ENCODE measurements at places on chromosomes 2 and 18.

GRCh38 chr2:212078103-212078502, 460.5 kb downstream of the ERBB4 start:
- no peak for DNase-seq

DNA sequence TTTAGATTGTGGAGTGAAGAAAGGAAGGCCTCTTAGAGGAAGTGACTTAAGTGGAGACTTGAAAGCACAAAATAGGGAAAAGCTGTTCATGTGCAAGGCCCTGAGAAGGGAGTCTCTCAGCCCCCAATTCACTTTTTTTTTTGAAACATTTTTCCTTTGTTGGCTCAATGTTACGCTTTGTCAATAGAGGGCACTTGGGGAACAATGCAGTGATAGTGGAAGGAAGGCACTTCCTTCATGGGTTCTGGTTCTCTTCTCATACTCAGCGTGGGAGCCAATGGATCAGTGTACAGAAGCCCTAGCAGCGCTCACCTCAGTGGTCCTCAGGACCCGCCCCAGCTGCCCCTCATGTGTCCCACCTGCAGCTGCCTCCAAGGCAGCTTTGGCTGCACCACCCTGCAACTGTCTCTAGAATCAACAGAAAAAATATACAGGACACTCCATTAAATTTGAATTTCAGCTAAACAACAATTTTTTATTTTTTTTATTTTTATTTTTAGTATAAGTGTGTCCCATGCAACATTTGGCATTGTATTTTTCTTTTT, 8.6 kb upstream of the C2orf42 start:
- no peak for DNase-seq

DNA sequence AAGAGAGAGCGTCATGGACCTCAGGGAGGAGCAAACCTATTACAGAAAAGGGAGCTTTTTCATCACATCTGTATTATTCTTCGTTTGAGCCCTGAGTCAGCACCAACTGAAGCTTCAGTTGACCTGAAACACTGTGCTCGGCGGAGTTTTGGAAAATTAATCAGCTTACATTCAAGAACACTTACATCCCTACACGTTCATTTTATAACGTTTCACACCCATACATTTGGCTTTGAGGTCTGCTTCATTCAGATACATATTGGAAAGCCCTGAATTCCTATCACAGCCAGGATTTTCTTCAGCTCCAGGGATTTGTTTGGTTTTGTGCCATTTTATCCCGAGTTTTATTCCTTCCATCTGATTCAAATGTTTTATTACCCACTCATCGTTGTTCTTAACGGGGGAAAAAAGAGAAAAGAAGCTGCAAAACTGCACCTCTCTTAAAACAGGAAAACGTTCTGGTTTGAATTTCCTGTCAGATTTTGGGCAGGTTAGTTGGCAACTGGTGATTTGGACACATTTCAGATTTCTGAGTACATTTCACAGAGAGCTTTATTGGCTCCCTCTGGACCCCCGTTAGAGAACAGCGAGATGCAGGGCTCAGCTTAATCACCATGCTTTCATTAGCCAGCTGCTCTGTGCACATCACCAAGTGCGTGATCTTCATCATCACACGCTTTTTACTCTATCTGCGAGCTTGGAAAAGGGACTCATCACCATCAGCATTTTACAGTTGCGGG, 88.8 kb downstream of the CDC42EP3 start:
- no peak for DNase-seq

GRCh38 chr2:228016402-228016801, 145.0 kb downstream of the DAW1 start:
- no peak for DNase-seq

- DNase-seq = no peak
Measured at GRCh38 chr2:146246002-146246735, 1598.7 kb upstream of the ACVR2A start.

GRCh38 chr2:196592911-196593881, 46.3 kb upstream of the CCDC150 start:
- DNase-seq = no peak

- DNase-seq = no peak
Measured at GRCh38 chr2:128578406-128579390, 260.0 kb upstream of the HS6ST1 start.

DNA sequence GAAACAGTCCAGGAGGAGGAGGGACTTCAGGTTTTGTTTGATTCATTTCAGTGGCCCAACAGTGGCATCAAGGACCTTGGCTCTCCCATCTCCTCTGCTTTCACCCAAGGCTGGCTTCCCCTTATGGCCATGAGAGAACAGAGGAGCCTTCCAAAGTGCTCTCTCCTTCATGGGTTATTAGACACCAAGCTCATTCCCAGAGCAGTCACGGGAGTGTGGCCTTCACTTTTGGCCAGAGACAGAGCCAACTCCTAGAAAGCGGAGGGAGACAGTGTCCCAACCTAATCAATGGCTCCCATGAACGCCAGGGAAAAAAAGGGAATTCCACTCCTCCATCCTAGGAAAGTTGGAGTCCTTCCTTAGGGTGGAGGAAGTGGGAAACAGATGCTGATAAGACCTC, 871 bp upstream of the DUSP28 start:
- DNase-seq = no peak

DNA sequence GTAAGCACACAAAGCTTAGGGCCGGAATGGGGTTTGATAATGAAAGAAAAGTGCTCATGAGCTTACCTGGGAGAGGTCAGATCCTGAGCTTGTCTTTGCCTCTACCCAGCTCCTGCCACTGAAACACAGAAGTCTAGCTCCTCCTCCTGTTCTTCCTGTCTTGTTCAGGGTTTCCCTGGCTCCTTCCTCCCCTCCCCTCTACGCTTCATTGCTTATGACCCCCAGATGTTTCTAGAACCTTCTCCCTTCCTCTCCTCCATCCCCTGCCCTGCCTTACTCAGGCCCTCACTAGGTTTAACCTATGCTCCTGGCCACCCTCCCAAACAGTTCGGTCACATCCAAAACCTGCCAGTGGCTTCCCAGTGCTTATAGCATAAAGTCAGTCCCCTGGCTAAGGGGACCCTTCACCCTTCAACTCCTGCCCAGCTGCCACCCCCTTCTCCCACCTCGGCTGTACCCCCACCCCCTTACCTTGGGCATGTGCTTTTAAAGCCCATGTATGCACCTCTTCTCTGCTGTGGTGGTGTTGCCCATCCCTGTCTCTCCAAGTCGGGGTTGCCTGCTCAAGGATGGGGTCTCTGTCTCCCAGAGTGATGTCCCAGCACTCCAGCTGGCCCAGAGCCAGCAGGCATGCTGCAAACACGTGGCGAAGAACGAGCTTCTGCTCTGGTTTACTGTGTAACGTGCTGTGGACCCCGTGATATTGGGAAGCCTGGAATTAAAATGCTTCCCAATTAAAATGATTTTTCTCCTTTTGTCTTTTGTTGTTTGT, 233.6 kb downstream of the TPGS2 start:
- no peak for DNase-seq

DNA sequence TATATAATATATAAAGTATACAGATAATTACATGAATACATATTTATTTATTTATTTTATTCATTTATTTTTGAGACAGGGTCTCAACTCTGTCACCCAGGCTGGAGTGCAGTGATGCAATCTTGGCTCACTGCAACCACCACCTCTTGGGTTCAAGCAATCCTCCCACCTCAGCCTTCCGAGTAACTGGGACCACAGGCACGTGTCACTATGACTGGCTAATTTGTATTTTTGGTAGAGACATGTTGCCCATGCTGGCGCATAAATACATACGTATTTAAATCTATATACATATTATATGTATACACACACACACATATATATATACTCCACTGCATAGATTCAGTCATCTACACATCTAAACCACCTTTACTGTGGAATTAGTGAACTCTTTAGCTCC, 20.6 kb upstream of the NDUFV2 start:
- no peak for DNase-seq

DNA sequence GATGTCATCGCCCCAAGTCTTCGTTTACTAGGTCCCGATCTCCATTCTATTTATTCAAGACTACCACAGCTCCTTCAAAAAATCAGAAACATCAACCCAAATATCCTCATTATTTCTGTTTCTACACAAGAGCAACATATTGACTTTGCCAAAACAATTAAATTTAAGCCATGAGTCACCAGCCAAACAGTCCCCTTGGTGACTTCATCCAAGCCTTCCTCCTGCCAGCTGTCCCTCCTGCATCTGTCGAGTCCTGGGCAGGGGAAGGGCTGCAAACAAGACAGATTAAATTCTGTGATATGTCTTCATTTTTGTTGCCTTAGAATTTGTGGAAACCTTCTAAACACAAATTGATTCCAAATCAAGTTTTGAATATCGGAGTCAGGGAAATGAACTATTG, 110.3 kb downstream of the SP3 start:
- no peak for DNase-seq

- no peak for DNase-seq
Measured at GRCh38 chr2:54295911-54296310, 39.9 kb upstream of the TSPYL6 start.

DNA sequence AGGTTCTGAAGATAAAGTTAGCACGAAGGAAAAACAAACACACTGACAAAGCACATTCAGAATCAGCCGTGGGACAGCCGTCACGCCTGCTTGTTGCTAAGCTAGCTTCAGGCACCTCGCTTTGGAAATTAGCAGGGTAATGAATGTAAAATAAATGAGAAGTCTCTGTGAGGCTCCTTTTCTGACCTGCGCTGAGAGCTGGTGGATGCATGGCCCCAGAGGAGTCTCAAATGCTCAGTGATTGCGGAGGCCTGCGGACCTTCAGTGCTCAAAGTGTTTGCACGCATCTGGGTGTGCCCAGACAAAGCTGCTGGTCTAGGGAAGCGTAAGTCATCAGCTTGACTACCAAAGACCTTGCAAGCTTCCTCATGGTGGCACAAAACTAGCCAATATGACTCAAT, 50.6 kb downstream of the CD8B2 start:
- no peak for DNase-seq

DNA sequence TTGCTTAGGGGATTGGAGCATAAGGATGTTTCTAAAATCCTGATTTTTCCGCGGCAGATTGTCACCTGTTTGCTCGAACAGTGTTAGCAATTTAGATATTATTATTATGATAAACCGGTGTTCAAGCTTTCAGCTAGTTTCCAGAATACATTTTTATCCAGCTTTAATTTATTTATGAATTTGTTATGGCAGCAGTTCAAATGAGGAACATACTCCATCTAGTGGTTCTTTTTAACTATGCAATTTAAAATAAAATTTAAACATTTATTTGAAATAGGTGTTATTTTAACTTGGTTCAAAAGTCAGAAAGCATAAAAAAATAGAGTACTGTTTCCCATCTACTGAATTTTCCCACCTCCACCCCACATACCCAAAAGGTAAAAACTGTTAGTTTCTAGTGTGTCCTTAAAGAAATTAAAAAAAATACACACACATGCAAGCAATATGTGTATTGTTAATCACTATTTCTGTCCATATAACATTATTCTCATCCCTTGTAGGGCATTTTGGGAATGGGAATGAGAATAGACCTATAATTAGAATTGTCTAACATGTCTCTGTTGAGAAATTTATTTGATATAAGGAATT, 23.2 kb downstream of the ACOXL start:
- no peak for DNase-seq

GRCh38 chr2:154182008-154182407, 310.3 kb downstream of the GALNT13 start:
- DNase-seq = no peak

- no peak for DNase-seq
Measured at GRCh38 chr18:906416-907114, 1.9 kb downstream of the ADCYAP1 start.

DNA sequence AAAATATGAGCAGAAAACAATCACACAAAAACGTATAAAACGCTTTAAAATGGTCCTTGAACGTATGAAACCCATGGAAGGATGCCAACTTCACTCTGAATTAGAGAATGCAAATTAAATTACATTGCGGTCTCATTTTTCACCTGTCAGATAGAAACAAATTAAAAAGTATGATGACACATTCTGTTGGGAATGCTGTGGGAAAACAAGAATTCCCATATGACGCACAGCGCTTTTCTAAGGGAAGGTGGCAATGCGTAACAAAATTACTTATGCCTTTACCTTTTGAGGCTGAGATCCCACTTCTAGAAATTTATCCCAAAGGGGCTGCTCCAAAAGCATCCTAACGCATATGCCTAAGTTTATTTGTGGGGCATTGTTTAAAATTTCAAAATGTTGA, 3.8 kb upstream of the RPS7 start:
- DNase-seq = no peak

DNA sequence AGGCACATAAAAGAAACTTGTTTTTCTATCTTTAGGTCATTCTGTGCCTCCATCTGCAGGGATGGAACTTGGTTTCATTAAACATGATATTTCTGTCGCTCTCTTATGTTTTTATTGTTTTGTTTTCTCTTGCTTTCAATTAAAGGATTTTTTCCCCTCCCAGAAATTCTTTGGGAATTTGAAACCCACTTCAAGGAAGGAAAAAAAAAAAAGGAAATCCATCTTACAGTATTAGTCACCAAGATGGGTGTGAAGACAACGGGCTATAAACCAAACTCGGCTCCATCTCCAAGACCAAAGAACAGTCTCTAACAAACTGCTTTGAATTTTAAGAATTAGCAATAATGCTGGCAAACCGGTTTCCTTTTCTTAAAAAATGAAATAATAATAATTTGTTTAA, 244.1 kb downstream of the BCL11A start:
- DNase-seq = no peak

DNA sequence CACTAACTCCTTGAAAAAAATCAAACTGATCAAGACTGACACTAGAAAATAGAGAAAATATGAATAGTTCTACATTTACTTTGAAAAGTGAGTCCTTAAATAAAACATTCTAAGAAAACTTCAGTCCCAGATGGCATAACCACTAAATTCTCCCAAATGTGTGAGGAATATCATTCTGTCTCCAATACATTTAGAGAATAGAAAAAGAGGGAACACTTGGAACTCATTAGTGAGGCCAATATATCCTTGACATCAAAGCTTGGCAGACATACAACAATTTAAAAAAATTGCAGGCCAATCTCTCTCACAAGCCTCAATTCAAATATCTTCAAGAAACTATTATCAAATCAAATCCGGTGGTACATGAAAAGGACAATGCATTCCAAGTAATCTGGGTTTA, 79.3 kb upstream of the TMEM247 start:
- DNase-seq = no peak

DNA sequence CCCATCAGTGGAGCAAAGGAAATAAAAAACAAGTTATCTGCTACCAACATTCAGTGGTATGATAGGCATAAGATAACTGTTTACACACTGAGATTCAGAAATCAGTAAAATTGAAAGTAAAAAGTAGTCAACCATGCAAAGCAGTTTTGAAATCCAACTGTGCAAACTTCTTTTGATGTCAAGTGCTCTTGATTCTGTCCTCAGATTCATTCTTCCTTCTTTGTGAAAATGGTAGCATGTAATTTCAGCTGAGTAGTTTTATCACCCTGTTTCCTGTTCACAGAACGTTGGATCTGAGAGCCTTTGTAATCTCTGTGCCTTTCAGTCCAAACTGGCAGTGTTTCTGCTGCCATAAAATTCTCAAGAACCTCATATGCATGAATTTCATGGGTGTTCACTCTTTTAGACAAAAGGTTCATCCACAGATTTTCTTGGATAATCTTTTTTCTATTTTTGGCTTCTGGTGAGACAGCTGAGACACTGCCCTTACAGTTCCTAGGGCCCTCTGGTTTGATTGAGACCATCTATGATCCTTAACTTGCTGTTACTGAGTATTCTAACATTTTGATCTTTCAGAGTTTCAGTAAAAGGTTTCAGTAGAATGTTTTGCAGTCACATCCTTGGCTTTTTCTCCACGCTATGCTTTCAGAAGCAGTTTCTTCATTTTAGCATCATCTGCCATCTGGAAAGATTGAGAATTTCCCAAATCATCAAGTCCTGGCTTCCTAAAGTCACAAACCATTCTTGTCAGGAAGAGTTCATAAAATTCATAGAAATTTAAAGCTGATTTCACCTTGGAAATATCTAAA, 272.3 kb upstream of the EPHA4 start:
- DNase-seq = no peak

All from cortex of kidney (tissue), 1 donor.